ENCODE measurements at places on chromosomes 13 and 19. TPM values are rescaled to one million over a fixed set of nuclear protein-coding genes. Genes with fewer than 3 reads are reported as not detected.
A peak's percentile ranks its signal among the peaks of the same experiment; 100 is the strongest.

Gene UGGT2
- total RNA-seq, result 78.2 TPM

- DNase-seq, result peak; percentile 36
These were observed 3.3 kb downstream of the SYCN start for GRCh38 chr19:39200803-39201115.

DNA sequence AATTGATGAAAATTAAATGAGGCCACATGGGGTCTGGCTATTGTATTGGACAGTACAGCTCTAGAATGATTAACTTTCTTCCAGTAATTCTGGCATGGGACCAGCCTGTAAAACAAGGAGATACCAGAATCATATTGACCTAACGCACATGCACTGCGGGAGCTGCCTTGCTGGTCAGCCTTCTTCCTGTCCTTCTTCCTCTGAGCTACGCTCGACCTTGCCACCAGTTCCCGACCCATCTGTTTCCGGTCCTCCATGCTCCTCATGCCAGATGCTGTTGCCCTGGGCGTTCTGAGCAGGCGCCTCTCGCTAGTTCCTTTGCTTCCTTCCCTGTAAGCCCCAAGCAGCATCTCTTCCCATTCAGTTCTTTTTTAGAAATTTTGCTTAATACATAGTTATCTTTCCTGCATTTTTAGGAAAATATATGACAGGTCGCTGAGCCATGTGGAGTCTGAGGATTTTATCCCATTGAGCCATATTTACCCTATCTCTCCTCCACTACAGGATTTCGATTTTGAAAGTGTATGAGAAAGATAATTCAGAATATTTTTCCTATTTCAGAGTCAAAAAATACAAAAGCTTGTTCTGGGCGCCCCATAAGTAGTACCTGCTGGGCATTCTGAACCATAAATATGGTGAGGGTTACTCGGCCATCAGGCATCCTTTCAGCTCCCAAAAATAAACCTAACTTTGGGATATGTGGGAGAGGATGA is 38.6 kb downstream of the TNFRSF19 start:
- no peak for DNase-seq

GRCh38 chr19:10612499-10613119 is 12.7 kb upstream of the SLC44A2 start:
- no peak for DNase-seq

DNA sequence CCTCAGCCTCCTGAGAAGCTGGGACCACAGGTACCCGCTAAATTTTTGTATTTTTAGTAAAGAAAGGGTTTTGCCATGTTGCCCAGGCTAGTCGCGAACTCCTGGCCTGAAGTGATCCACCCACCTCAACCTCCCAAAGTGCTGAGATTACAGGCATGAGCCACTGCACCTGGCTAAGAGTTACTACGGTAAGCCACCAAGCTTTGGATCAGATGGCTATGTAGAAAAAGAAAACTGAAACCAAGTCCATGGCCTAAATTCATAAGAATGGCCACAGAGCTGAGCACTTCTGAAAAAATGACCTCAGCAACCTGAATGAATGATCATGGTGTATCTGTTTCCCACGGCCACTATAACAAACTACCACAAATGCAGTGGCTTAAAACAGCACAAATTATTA is 9.4 kb downstream of the OPA3 start:
- no peak for DNase-seq

- DNase-seq, result no peak
These were observed 583 bp downstream of the TECR start for GRCh38 chr19:14530005-14530348.
